ENCODE measurements at places on chromosomes 3 and 15.

GRCh38 chr15:47384341-47384740 lies 333.0 kb upstream of the SEMA6D start:
- DNase-seq = no peak

DNA sequence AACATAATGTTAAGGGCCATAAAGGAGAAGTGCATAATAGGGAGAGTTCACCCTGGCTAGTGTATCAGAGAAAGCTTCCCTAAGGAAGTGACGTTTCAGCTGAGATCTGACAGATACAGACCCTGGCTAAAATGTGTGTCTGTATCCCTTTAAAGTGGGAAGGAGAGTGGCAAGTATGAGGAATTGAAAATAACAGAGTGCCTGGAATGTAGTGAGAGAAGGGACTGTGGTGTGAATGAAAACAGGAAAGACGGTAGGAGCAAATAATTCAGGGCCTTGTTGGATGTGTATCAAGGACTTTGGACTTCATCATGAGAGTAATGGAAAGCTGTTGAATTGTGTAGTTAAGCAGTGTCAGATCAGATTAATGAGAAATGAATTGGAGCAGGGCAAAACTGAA lies 30.5 kb downstream of the NEO1 start:
- DNase-seq = no peak

DNA sequence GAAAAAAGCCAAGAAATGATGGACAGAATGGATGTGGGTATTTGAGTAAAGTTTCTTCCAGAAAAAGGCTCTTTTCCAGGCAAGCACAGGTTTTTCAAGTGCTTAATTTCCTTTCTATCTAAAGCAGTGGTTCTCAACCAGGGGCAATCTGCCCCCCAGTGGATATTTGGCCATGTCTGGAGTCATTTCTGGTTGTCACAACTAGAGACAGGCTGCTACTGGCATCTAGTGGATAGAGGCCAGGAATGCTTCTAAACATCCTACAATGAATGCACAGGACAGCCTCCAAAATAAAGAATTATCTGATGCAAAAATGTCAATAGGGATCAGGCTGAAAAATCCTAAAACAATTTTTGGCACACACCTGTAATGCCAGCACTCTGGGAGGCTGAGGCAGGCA lies 23.9 kb downstream of the SEC22C start:
- peak; percentile 31 for DNase-seq

GRCh38 chr3:106277731-106278130 lies 408.9 kb upstream of the CBLB start:
- no peak for DNase-seq

- no peak for DNase-seq
These were observed 47.4 kb downstream of the FRMD5 start for GRCh38 chr15:44147636-44148035.

GRCh38 chr3:136042608-136043221 lies 77.2 kb downstream of the PPP2R3A start:
- peak; percentile 78 for DNase-seq

DNA sequence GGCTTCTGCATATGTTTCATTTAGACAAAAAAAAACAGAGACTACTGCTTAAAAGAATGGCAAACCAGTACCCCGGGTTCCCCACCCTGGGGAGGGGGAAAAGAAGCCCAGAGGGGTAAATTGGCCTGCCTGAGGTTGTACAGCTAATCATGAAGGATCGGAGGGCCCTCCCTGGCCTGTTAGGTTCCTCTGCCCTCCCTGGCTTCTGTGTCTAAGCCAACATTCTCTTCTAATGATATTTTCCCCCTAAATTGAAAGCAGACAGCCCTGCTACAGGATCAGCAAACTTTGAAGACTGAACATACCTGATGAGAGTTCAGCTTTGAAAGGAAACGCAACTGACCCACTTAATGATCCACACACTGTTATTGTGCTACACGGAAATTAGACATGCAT lies 2.5 kb downstream of the ARHGAP31 start:
- DNase-seq = no peak

DNA sequence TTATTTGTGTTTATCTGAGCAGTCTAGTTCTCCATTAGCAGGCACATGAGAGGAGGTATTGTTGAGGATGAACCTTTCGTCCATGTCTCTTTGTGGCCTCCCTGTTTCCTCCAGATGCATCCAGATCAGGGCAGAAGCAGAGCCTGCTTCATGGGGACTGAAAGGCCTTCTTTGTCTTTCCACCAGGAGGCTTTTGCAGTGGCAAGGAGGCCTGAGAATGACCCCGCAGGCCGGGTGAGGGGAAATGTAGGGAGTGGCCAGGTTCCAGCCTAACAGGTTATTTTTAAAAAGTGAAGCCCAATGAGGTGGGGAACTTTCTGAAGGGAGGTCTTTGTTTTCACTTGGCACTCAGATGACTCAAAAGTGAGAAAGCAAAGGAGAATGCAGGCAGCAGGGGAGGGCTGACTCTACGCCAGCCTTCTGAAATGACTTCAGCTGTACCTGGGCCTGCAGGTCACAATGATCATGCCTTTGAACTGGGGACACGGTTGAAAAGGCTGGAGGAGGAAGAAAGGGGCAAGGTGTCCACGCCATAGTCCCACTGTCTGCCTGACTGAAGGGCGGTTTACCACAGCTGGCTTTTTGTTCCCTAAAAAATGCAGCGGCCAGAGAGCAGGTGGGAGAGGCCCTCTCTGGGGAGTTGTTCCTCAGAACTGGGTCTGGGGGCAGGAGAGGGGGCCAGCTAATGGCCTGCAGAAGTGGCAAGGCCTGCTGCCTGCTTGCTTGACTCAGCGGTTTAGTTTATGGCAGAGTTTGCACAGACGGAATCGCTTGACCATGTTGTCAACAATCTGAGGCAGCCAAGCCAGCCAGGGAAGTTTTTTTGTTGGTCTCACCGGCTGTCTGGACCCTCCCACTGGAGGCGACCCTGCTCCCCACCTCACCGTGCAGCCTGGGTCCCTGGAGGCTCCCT lies 28.7 kb downstream of the CMTM7 start:
- peak; percentile 44 for DNase-seq

DNA sequence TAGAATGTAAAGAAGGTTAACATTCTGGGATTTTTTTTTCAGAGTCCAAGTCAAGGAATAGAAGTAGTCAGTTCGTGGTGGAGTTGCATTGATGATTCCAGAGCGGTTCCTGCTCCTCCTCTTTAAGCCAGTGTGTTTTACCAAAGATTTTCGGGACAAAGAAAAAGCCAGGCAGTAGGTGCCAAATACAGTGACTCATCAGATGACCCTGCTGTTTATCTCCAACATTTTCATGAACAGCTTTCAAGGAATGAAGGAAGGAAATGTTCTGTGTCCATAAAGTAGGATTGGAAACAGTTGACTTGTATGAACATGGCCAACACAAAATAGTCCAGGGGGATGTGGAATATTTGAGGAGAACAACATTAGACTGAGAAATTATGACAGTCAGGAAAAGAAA lies 142.4 kb upstream of the TMC3 start:
- no peak for DNase-seq

GRCh38 chr3:64031540-64032508 lies 8.5 kb upstream of the PSMD6 start:
- DNase-seq = no peak

DNA sequence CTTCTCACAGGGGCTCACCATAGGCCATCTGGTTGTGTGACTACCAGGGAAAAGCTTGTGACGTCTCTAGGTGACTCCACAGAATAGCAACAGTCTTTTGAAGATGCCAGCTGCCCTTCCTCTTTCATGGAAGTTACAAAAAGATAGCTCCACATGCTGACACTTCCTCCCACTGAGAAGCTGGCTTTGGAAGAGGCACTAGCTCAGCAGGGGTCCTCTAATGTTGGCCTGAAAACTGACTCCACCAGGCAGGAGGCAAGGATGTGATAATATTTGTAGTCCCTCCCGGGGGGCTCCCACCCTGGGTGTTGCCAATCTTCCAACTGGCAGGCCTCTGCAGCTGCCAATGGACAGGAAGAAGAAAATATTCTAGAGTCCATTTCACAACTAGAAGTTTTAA lies 343.5 kb downstream of the NEK10 start:
- DNase-seq = no peak

DNA sequence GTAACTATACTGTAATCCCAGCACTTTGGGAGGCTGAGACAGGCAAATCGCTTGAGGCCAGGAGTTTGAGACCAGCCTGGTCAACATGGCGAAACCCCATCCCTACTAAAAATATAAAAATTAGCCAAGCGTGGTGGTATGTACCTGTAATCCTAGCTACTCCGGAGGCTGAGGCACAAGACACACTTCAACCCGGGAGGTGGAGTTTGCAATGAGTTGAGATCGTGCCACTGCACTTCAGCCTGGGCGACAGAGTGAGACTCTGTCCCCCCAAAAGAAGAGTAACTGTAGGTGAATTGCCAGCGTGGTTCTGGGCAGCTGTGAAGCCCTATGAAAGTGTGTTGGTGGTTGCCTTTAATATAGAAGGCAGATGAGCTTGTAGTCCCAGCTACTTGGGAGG lies 95.9 kb downstream of the SLCO3A1 start:
- no peak for DNase-seq

DNA sequence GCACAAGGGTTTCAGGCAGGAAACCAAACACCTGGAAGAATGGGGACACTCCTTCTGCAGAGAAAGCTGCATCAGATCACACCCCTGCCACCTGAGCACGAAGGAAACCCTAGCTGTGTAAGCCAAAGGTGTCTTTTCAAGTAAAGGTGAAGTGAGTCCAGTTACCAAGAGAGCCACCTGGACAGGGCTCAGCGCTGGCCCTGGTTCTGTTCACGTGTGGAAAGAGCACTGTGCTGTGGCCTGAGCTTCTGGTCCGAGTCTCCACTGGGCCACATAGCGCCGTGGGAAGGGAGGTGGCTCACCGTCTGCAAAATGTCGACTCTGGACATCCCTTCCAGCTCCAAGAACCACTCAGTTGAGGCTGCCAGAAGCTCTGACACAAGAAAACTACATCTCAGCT lies 151.1 kb downstream of the ADAMTS17 start:
- DNase-seq = no peak

DNA sequence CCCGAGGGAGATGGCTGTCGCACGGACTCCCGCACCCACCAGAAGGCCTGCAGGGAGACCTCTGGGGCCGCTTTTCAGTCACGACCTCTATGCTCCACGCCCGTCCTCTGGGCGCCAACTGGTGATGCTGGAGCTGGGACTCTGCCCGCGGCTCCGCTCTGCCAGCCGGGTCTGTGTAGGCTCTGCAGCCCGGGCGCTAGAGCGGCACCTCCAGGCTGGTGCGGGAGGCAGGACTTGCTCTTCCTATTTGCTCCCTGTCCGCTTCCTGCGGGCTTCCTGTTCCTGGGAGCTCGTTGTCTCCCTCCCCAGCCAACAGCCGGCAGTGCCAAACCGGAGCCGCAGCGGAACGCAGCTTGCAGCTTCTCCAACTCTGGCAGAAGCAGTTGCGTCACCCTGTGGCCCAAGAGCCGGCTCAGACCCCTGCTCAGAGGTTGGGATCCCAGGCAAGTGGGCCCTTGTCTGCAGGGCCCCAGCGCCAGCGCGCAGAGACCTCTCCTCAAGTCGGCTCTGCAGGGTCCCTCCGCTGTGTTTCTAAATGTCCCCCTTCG lies 285.9 kb downstream of the XXYLT1 start:
- DNase-seq = peak; percentile 16

- no peak for DNase-seq
These were observed 17.2 kb downstream of the CCDC80 start for GRCh38 chr3:112623717-112624116.

DNA sequence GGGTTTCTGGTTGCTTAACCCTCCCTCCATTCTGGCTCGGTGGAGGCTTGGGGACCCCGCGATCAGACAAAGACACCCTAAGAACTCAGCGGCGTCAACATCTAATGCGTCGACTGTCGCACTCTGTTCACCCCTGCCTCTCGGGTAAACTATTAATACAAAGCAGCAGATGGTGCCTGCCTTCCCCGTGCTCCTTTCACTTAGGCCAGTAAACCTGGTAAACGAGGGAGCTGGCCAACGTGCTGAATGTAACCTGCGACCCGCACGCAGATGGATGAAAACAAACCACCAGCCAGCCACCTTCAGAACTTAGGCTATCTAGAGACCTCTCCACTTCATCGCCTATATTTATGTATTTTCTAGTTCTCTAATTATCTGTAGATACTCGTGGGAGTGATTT lies 848 bp upstream of the CADPS start:
- peak; percentile 19 for DNase-seq

DNA sequence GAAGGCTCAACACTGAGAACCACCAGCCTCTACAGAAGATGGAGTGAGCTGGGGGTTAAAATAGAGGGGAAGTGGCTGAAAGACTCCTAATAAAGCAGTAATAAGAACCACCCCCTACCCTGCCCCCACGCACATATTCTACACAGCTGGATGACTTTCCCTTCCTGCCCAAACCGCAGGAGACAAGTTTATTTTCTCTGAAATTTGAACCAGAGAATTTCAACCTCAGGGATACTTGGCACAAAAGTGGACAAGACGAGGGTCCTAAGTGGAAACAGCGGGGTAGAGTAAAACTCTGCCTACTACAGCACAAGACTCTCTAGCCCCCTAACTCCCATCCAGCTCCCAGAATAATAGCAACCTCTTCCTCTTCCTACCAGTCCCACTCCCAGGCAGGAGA lies 28.4 kb downstream of the USF3 start:
- DNase-seq = no peak

- no peak for DNase-seq
These were observed 44.2 kb upstream of the PLXNA1 start for GRCh38 chr3:126938520-126939337.

DNA sequence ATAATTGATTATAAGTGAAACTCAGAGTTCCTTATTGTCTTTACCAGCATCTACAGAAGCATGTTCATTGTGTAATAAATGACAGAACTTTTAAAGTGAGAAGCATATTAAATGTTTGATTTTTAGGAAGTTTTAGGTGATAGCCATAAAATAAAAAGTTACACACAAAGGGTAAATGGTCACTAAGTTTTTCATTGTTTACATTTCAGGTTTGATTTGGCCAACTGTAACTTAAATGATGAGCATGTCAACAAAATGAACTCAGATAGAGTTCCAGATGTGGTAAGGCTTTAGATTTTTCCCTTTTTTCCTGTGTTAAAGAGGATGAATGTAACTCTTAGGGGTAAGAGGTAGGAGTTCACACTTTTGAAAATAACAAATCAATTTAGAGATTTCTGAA lies 25.9 kb downstream of the NMD3 start:
- no peak for DNase-seq

DNA sequence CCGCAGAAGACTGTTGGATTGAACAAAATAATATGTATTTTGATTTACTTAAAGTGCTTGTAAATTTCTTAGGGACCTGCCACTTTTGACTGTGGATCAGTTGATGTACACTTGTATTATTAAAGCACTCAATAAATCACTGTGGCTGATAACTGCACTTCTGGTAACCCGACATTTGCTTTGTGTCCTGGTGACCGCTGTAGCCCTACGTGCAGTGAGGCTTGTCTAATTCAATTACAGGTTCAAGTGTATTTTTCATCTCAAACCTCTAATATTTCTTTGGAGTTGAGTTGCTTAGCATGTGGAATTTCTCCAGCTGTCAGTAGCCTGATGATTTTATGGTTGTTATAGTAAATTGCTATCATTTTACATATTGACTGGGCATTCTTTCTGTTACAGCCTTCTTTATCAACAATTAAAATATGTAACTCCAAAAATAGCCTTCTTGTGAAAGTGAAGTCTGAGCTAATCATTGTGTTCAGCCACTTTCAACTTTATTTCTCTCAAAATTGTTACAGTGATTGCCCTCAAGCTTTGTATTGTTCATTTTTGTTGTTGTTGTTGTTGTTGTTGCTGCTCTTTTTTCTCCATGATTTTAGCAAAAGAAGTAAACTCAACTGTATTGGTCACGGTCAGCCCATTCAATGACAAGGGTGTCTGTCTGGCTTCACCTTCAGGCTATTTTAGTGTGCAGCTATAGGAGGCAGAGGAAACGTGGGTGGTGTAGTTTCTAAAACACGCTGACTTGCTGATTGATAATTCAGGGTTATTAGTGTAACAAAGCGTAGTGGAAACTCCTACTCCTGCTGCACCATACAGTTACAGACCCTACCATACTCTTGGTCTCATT lies 215.1 kb upstream of the UBE2E1 start:
- DNase-seq = no peak

GRCh38 chr3:76505202-76505845 lies 534.6 kb upstream of the ROBO2 start:
- DNase-seq = no peak
